Psoas muscle (tissue), 8 donors: ENCODE measurements at places on chromosomes 1 and 21. TPM values are rescaled to one million over a fixed set of nuclear protein-coding genes. Genes with fewer than 3 reads are reported as not detected.

The CRYBG2 gene
- not detected for total RNA-seq

The HLX gene
- total RNA-seq, result 4.1 TPM

The AMPD1 gene
- 73.4 TPM for total RNA-seq

The ETNK2 gene
- 0.93 TPM for total RNA-seq

The KANK4 gene
- not detected for total RNA-seq

The AMY2A gene
- 1.4 TPM for total RNA-seq

The ADAMTS4 gene
- 2.5 TPM for total RNA-seq

The LENEP gene
- total RNA-seq, result not detected

The OR2AK2 gene
- total RNA-seq, result not detected

The NCAM2 gene
- total RNA-seq, result 0.62 TPM

The SPRR1A gene
- not detected for total RNA-seq

The ALX3 gene
- not detected for total RNA-seq

The LORICRIN gene
- not detected for total RNA-seq

The CAPN9 gene
- total RNA-seq, result not detected

The PLEKHA6 gene
- total RNA-seq, result 7.1 TPM

The PIK3CD gene
- total RNA-seq, result 1.7 TPM

The CYYR1 gene
- 8.5 TPM for total RNA-seq

The STIL gene
- 0.41 TPM for total RNA-seq

The CA14 gene
- total RNA-seq, result not detected

The C4BPA gene
- total RNA-seq, result not detected

The IFI44L gene
- total RNA-seq, result 2.7 TPM

The MFSD2A gene
- total RNA-seq, result 0.43 TPM

The KIF14 gene
- 0.04 TPM for total RNA-seq

The KCNA2 gene
- total RNA-seq, result 0.05 TPM

The SMCP gene
- not detected for total RNA-seq

The LYPLAL1 gene
- total RNA-seq, result 37.6 TPM

The CHAF1B gene
- 12.6 TPM for total RNA-seq

The TESK2 gene
- 5.0 TPM for total RNA-seq

The RGS7 gene
- not detected for total RNA-seq

The CD164L2 gene
- total RNA-seq, result not detected

The BEST4 gene
- total RNA-seq, result not detected

The RPE65 gene
- not detected for total RNA-seq

The RSPH1 gene
- total RNA-seq, result not detected

The GLIS1 gene
- total RNA-seq, result 0.12 TPM

The TMEM82 gene
- total RNA-seq, result not detected

The RNU5D-1 gene
- not detected for total RNA-seq

The DPH2 gene
- total RNA-seq, result 49.8 TPM

The PKNOX1 gene
- 14.7 TPM for total RNA-seq

The SH2D1B gene
- 1.6 TPM for total RNA-seq

The OLFM3 gene
- total RNA-seq, result not detected

The PGLYRP3 gene
- not detected for total RNA-seq

The PRKAB2 gene
- total RNA-seq, result 51.0 TPM

The GPR25 gene
- total RNA-seq, result not detected

The INKA2 gene
- 7.4 TPM for total RNA-seq

The ADGRL4 gene
- 19.1 TPM for total RNA-seq

The ELAPOR1 gene
- 0.37 TPM for total RNA-seq
